ENCODE measurements at places on chromosomes 6 and 20.

DNA sequence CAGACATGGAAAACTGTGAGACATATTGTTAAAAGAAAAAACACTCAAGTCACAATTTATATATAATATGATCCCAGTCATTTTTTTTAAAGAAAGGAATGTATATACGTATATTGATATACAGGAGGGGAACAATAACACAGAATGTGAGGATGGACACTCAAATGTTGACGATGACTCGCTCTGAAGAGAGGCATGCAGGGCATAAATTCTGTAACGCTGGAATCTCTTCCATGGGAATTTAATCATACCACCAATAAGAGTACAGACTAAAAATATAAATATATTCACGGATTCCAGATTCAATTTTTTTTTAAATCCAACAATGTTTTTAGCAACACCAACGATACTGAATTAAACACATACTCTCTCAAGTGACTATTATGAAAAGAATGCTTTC, 106.9 kb upstream of the CCDC28A start:
- no peaks in the 10 kb centered on the region for H3K36me3 ChIP-seq
- peaks cover 2% of the 10 kb centered on the region for H3K27me3 ChIP-seq
- H3K4me3 ChIP-seq, result no peak overlapping the region
- DNase-seq, result no peak
- H3K27ac ChIP-seq, result no peak overlapping the region
- H3K4me1 ChIP-seq, result no peaks in the 10 kb centered on the region

DNA sequence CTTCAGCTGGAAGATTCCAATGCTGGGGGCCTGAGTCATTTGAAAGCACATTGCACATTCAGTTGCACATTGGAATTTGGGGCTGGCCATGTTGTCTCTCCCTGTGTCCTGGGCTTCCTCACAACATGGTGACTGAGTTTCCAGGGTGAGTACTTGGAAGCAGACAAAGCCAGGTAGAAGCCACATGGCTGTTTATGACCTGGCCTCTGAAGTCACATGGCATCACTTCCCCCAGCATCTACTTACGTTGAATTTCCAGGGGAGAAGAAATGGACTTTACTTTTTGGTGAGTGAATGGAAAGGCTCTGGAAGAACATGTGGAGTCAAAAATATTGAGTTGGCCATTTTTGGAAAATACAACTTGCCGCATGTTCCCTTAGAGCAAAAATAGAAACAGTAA, 155.5 kb downstream of the LINC00237 start:
- peaks cover 6% of the 10 kb centered on the region for H3K27me3 ChIP-seq
- no peaks in the 10 kb centered on the region for H3K36me3 ChIP-seq
- no peaks in the 10 kb centered on the region for H3K4me1 ChIP-seq
- no peak overlapping the region for H3K27ac ChIP-seq

DNA sequence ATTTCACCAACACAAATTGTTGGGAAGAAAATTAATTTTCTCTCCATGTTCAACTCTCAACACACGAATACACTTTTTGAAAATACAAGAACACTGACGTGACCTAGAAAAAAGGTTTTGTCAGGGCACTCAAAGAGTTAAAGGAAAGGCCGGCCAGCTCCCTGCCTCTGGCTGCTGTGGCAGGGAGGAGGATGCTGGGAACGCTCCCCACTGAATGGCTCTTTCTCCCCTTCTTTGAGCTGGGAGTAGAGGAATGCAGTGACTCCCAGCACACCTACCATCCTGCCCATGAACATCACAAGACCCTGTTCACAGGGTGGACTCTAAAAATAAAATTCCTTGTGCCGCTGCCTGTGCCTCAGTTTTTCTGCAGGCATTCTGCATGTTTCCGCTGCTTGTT, 47.0 kb downstream of the MAP3K5 start:
- no peak for DNase-seq
- no peak overlapping the region for H3K4me3 ChIP-seq
- peaks cover 41% of the 10 kb centered on the region for H3K4me1 ChIP-seq
- H3K27me3 ChIP-seq, result no peaks in the 10 kb centered on the region
- H3K36me3 ChIP-seq, result peaks cover 2% of the 10 kb centered on the region
- H3K27ac ChIP-seq, result no peak overlapping the region

DNA sequence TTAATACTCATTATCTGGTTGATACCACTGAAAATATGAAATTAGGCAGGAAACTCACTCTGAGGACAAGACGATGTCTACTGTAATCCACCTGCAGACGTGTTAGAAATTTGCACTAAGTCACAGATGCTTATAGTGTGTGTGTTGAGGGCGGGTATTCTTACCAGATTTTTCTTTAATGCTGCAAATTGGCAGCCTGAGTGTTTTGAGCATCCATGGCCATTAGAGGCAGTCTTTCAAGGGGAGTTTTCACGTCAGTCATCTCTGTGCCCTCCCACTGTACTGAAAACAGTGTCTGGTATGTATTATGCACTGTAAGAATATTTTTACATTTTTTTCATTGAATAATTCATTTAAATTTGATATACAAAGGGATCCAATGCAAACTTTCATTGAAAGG, 266.5 kb upstream of the QKI start:
- DNase-seq, result no peak
- no peaks in the 10 kb centered on the region for H3K36me3 ChIP-seq
- no peak overlapping the region for H3K27ac ChIP-seq
- H3K27me3 ChIP-seq, result no peaks in the 10 kb centered on the region
- H3K4me3 ChIP-seq, result no peak overlapping the region
- no peaks in the 10 kb centered on the region for H3K4me1 ChIP-seq

DNA sequence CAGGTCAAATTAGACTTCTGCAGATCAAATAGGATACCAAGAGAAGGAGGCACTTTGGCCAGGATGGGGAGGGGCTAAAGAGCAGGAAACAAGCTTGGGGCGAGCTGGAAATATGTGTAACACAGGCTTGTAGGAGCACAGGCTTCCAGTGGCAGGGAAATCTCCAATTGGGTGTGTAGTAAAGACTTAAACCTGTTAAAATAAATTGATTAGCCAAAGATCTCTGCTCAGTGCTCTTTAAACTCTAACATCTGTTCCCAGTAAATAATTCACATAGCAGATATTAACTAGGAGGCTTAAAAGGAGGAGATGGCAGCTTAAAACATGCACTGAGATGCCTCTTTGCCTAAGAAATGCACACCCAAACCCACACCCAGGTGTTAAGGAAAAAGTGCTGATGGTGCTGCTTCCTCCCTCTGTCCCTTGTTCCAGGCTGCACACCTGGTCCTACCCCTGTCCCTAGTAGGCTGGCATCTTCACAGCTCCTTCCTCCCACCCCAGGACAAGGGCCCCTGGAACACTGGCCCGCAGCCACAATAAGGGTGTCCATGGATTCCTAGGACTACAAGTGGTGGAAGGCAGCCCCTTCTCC, 93.5 kb upstream of the MLN start:
- H3K4me1 ChIP-seq, result peaks cover 4% of the 10 kb centered on the region
- peaks cover 36% of the 10 kb centered on the region for H3K27me3 ChIP-seq
- no peak for DNase-seq
- H3K36me3 ChIP-seq, result no peaks in the 10 kb centered on the region

DNA sequence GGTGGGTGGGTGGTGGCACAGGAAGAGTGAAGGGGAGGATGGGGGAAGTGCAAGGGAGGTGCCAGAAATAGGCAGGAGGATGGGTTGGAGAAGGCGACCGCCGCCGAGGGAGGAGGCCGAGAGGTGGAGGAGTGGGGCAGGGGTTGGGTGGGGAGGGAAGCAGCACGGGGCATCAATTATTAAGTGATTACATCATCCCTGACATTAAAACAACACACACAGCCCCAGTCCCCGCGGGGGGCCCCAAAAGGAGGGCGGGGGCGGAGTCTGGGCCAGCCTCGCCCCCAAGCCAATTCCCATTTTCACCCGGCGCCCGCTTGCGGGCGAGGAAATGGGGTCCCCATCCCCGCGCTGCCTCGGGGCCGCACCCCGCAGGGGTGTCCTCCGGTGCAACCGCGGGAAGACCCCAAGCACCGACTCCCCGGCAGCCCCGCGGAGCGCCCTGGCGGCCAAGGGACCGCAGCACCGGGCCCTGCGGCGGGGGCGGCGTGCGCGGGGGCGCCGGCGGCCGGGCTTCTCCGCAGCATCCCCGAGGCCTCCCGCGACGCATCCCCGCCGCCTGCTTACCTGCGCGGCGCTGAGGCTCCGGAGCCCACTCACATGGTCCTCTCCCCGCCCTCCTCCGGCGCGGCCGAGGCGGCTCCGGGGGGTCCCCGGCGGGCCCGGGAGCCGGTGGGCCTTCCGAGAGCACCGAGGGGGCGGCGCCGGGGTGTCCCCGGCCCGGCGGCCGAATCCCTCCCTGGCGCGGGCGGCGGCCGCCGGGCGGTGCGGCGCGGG, 663 bp downstream of the FYN start:
- peaks cover 7% of the 10 kb centered on the region for H3K36me3 ChIP-seq
- peak; percentile 61 for DNase-seq
- H3K4me3 ChIP-seq, result peak overlapping the region; percentile 91
- H3K4me1 ChIP-seq, result peaks cover 44% of the 10 kb centered on the region

- DNase-seq, result no peak
- no peak overlapping the region for H3K27ac ChIP-seq
- H3K4me3 ChIP-seq, result no peak overlapping the region
- no peaks in the 10 kb centered on the region for H3K4me1 ChIP-seq
- peaks cover 86% of the 10 kb centered on the region for H3K36me3 ChIP-seq
These were observed 12.5 kb downstream of the ERMARD start for GRCh38 chr6:169763881-169764280.

DNA sequence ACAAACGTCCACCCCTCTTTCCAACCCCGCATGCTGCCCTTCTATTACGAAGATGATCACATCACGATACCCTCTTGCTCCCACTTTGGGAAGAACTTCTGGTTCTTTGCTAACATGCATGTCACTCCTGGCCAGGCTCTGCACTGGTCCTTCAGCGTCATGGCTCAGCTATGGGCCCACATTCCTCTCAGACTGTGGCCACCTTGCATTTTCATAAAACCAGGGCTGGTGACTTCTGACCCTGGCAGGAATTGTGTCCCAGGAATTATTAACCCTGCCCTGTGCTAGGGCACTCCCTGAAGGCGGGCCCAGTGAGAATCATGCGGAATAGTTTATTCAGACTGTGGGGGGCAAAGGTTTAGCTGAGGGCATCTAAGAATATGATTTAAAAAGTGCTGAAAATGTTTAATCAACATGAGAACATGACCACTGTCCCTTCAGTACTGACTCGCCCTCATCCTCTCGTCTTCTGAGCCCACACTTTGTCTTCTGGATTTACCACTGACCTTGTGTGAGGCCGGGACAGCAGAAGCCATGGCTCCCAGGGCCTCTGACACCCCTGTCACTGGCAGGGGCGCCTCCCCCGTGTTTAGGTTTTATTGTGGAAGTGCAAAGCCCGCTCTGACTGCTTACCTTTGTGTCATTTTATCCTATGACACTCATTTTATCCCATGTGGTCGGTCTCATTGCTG, 38.1 kb upstream of the THBS2 start:
- no peaks in the 10 kb centered on the region for H3K4me1 ChIP-seq
- no peaks in the 10 kb centered on the region for H3K36me3 ChIP-seq
- H3K4me3 ChIP-seq, result no peak overlapping the region
- no peak for DNase-seq
- no peaks in the 10 kb centered on the region for H3K27me3 ChIP-seq
